ENCODE measurements at places on chromosomes 11 and 22. TPM values are rescaled to one million over a fixed set of nuclear protein-coding genes. Genes with fewer than 3 reads are reported as not detected.
A peak's percentile ranks its signal among the peaks of the same experiment; 100 is the strongest.

DNA sequence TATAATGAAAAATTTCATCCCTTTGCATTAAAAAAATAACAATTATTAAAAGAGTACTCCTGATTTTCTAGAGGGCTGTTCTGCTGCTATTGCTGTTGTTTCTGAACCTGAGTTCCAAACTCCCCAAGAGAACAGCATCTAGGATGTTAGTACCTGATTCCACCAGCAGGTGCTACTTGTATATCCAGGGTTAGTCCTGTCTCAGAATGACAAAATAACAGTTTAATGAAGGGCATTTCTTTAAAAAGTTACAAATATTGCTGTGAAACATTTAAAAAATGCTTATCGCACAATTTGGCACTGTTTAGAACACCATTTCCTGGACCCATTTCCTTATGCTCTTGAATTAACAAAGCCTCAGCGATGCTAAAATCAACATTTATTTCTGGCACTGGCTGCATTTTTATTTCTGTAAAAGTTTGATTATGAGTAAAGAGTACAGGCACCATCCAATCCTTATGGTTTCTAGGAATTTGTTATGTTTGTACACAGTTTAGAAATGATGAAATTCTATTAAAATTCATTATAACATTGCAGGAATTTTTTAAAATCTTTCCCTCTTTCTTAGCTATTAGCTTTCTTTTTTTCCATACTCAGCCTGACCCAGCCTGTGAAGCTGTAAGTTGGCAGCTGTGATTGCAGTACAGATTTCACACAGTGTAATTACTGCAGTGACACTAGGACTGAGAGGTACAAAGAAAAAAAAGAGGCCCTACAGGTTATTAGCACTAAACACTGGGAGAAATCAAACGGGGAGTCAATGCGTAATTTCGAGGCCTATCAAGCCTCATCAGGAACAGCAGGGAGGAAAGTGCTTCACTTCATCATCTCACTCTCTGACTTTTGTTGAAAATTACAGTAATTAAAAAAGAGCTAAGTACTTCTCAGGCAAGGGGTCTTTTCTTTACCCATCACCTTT is 208.8 kb downstream of the DCDC1 start:
- DNase-seq: no peak

DNA sequence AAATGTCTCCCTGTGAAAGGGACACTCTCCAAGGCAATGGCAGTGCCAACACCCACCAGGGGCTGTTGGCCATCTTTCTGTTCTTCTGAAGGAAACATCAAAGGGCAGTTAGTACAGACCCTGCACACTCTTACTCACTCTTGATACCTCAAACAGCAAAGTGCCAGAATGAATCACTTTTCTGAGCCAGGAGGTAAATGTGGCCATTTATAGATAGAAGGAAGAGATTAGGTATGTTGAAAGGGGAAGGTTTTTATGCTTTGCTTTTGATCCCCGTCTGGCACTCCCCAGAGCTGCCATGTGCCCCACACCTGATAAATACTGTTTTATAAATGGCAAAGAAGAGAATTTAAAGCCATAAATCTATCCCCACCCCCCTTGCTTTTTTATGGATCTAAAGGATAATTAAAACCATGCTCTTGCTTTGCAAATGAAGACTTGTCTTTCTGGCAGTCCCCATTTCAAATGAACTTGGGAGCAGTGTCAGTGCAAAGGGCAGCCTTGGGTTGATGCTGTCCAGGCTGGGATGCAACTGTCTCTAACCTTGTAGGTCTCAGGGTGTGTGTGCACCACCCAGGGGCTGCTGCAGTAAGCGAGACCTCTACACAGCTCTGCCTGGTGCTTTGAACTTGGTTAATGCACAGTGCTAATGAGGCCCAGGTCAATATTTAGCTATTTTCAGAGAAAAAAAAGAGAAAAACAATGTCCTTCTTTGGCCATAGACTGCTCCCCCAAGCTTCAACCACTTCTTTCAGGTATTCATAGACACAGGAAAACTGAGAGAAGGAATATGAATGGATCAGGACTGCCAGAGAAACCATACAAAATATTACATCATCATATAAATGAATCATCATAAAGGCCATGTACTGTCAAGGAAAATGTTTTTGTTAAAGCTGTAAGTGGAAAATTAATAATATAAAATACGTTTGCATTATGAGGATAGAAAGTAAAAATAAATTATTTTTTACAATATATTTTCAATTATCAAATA is 207.5 kb downstream of the ETS1 start:
- no peak for DNase-seq

DNA sequence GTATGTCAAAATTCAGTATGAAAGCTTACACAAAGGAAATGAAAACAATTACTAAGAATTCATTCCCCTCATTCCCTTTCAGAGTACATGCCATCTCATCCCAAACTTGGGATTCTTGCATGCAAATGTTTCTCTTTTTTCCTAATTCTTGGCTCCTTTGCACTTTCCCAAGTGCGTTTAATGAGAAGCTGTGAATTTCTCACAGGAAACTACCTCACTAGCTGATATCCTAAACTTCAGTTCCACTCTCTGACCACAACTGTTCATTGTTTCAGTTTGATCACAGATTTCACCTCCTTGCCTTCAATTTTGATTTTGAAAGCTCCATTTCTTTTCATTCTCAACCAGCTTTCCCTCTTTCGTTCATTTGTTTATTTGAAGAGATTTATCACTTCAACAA is 5.9 kb upstream of the ARL14EP start:
- no peak for DNase-seq

DNA sequence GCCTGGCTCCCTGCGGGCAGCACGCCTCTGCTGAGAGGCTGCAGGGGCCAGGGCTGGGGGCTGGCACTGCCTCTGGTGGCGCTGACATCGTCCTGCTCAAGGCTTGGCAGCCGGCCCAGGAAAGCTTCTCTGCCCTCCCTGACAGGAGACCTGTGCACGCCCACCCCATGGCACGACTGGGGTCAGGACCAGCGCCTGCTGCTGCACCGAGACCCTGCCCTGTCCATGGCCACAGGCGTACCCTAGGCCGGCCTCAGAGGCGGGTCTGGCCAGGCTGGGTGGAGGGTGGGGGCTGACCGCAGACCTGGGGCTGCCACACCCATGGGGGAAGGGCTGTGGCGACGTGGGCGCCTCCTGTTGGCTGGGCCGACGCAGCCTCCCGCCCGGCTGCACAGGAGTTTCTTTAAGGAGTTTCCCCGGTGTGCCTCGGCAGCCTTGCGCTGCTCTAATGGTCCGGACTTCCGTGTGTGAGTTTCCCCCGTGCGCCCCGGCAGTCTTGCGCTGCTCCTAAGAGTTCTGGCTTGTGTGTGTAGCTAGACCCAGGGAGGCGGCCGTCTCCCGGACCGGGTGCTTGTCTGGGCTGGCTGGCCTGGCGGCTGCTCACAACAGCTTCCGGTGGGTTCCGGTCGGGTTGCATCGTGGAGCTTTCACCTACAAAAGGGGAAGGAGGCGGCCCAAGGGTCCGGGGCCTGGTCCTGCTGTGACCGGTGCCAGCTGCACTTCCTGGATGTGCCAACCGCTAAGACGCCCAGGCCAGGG is 4.6 kb downstream of the TRABD start:
- DNase-seq: peak; percentile 47

GRCh38 chr11:23097891-23098290 is 237.6 kb upstream of the CCDC179 start:
- DNase-seq: no peak

DNA sequence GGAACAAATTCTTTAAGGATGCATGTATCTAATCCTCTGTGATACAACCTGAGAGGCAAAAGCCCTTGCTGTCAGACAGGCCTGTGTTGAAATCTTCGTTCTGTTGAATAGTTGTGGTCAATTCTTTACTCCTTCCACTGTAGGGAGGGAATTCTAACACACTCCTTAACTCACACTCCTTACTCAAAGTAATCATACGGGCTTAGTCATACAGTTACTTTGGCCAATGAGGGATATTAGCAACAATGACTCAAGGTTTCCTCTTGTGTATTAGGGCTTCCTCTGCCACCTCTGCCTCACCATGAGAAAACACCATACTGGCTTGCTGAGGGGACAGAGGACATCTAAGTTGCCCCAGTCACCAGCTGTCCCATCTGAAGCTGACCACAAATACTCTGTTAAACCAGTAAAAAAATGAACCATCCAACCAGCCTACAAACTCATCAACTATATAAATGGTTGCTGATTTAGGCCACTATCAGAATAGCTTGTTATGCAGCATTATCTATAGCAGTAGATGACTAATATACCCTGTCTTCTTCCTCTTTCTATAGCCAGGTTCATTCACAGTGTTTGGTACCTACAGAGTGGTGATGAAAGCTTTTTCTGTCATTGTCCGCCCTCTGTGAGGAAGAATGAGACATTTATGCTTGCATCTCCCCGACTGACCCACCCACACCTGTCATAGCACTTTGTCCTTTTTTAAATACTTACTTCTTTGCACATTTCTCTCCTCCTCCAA is 322.8 kb upstream of the SYN3 start:
- DNase-seq: peak; percentile 95

DNA sequence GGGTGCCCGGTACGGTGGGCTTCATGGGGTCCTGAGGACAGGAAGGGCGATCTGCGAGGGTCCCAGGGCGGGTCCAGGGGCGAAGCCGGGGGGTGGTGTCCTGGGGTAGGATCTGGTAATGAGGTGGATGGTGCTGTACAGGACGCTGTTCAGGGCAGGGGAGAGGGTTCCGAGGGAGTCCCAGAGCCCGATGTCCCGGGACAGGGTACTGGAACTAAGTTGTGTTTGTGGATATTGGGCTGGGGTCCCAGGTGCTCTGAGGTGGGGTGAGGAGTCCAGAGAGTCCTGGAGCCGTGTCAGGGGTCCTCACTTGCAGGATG is 426 bp downstream of the LZTR1 start:
- no peak for DNase-seq

- DNase-seq: no peak
Measured at GRCh38 chr11:134120143-134120850, 51.4 kb downstream of the JAM3 start.

ANGPTL5 gene
- not detected for total RNA-seq

DNA sequence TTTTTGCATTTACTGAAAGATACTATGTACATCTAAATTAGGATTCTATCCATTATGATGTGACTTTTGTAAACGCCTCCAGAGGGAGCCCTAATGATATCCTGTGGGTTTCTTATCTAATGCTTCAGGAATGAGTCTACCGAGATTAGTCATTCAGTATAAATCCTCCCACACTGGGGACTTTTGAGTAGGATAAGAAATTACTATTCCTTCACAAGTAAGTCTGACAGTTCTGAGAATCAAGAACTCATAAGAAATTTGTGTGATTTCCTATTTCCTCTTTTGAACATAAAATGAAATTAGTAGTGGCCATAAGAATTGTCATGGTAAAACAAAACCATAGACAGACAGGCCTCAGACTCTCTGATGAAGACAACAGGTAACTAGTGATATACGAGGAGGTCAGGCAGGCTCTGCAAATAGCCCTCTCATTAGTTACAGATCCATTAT is 10.0 kb upstream of the OR5M1 start:
- DNase-seq: peak; percentile 69

DNA sequence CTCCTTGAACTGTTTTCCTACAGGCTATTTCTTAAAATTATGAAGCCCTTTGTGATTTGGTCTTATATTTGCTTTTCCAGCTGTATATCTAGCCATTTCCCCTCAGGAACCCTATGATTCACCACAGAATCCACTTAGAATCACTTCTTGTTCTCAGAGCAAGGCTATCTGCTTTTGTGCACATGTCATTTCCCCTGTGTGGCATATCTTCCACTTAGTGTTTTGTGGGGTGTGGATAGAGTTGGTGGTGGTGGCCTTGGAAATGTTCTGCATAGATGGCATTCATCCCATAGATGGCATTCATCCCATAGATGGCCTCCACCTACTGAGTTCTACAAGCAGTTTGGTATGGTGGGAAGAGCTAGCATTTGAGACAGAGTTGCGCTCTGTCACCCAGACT is 44.7 kb downstream of the SWAP70 start:
- no peak for DNase-seq

- DNase-seq: no peak
Measured at GRCh38 chr22:48937032-48937639, 890.5 kb downstream of the BRD1 start.

DYNC2H1 gene
- 6.9 TPM for total RNA-seq
